SJSA1 (cell line): ENCODE measurements at places on chromosomes 12 and 14. TPM values are rescaled to one million over a fixed set of nuclear protein-coding genes. Genes with fewer than 3 reads are reported as not detected.

DNA sequence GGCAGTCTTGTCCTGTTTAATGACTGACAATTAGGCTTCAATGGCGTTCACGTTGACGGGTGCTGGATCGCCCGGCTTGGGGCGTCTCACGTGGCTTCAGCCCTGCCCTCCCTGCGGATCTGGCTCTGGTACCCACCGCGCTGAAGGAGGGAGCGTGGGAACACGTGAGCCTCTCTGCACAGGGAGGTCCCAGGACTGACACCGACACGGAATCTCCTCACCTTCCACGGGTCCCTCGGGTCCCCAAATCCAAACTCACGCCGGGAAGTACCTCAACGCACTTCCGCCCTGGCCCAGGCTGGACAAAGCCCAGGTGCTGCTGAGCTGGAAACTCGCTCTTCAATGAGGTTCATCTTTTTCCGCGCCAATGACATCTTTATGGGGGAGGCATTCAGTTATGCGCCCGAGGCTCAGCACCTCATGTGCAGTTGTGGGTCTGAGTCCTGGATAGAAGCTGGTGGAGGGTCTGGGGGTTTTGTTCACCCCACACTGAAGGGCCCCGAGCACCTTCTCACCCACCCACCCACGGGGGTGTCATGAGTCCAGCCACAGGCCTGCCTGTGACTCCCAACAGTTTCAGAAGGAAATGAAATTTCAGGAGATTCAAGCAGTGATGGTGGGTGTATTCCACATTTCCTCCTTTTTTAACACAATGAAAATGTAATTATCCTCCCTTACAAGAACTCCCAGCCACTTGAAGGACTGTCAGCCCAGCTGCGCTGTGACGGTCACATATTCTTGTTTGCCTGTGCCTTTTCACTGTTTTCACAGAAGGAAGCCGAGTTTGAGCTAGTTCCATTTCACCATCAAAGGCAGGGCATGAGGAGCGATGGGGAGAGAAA is 251.7 kb upstream of the SFSWAP start:
- no peaks in the 10 kb centered on the region for H3K27me3 ChIP-seq
- DNase-seq, result peak; percentile 22
- no peak overlapping the region for H3K27ac ChIP-seq
- no peaks in the 10 kb centered on the region for H3K4me1 ChIP-seq
- H3K36me3 ChIP-seq, result no peaks in the 10 kb centered on the region

DNA sequence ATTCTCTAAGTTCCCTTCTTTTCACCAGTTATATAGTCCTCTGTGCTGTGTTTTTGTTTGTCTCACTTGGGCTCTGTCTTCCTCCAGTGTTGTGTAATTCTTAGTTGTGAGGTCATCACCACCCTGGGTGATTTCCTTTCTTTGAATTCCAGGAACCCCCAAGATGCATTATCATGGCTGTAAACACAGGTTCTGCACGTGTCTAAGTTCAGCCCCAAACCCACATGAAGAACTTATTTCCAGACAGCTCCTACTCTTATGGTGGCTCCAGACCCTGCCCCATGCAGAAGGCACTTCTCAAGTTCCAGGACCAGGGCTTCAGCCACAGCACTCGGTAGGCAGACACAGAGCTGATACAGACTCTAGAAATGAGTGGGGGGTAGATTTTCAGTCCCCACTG is 560.5 kb downstream of the BCL11B start:
- no peak overlapping the region for H3K4me3 ChIP-seq
- H3K27ac ChIP-seq, result no peak overlapping the region; the same call in 1 of the 2 replicates
- H3K36me3 ChIP-seq, result no peaks in the 10 kb centered on the region
- H3K27me3 ChIP-seq, result no peaks in the 10 kb centered on the region

DNA sequence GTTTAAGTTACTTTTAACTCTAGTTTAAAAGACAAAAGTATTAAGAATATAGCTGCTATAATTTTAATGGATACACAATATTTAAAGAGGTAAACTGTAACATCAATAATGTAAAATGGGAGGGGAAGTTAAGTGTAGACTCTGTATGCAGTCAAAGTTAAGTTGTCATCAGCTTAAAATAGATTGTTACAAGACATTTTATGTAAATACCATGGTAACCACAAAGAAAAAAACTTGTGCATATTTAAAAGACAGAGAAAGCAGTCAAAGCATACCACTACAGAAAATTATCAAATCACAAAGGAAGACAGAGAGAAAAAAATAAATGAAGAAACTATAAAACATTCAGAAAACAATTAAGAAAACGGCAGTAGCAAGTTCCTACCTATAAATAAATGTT is 73.3 kb downstream of the CEP128 start:
- H3K36me3 ChIP-seq, result peaks cover 3% of the 10 kb centered on the region; the same call in 1 of the 2 replicates
- no peaks in the 10 kb centered on the region for H3K4me1 ChIP-seq
- no peaks in the 10 kb centered on the region for H3K27me3 ChIP-seq
- no peak for DNase-seq
- H3K27ac ChIP-seq, result no peak overlapping the region

DNA sequence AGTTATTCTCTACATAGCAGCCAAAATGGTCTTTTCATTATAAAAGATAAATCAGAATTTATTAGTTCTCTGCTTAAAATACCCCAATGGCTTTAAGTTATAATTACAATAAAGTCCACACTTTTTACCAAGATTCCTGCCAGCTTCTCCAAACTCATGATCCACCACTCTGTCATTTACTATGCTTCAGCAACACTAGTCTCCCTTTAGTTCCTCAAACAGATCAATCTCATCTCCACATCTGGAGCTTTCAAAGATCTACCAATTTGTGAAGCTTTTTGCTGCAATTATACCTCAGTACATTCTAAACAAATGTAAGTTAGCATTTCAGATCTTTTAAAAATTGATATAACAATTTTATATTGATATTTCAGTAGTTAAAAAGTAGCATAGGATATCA is 24.9 kb downstream of the CATSPERB start:
- no peaks in the 10 kb centered on the region for H3K4me1 ChIP-seq
- no peak overlapping the region for H3K27ac ChIP-seq

DNA sequence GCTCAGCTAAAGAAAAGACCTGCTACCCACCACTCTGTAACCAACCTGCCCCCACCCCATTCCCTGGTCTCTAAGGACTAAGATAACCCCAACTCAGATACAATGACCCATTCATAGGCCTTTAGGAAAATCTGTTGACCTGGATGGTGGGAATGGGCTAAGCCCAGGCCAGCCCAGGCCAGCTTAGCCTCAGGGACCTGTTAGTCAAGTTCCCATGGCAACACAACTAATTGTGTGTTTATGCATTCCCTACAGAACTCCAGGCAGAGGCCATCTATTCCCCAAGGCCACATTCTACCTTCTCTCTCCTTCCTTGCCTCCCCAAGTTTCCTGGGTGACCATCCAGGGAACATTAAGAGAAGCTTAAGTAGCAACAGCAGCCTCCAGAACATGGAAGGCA is 16.1 kb upstream of the KRT8 start:
- H3K4me3 ChIP-seq, result no peak overlapping the region
- no peaks in the 10 kb centered on the region for H3K36me3 ChIP-seq
- no peaks in the 10 kb centered on the region for H3K27me3 ChIP-seq
- H3K4me1 ChIP-seq, result peaks cover 18% of the 10 kb centered on the region
- no peak for DNase-seq

DNA sequence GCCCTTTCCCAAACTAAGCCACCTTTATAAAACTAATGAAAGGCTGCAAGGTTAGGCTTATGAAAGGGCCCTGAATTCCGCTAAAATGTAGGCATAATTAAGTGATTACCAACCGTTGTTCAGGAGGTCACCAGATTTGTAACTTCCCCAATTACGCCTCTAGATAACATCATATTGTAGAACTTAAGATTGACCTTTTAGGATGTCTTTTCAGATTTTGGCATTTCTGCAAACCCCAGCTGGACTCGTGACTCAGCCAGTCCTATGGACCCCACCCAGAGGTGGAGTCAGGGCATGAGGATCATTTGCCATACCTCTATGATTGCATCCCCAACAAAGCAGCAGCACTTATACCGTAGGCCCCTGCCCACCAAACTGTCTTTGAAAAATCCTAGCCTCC is 3.7 kb upstream of the LPCAT3 start:
- H3K27me3 ChIP-seq, result no peaks in the 10 kb centered on the region
- H3K36me3 ChIP-seq, result peaks cover 5% of the 10 kb centered on the region; the same call in 1 of the 2 replicates
- H3K27ac ChIP-seq, result no peak overlapping the region
- no peak for DNase-seq
- H3K4me1 ChIP-seq, result peaks cover 12% of the 10 kb centered on the region; the same call in 1 of the 2 replicates

DNA sequence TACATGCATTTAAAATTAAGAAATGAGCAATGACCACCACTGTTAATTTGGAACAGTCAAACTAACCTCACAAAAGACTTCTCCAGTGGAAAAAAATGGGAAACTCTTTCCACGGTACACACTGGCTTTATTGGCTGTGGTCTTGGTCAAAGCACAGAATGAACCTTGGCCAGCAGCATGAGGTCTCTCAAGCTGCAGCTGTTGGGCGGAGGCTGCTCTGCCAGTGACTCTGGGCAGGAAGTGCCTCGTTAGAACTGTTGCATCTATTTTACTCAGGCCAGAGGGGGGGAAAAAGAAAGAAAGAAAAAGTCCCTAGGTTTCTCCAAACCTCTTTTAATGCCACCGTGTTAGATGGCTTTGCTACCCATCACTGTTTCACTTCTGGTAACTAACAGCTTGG is 279.8 kb upstream of the DIO2 start:
- no peaks in the 10 kb centered on the region for H3K27me3 ChIP-seq
- no peak overlapping the region for H3K27ac ChIP-seq
- DNase-seq, result peak; percentile 11
- peaks cover 11% of the 10 kb centered on the region; the same call in 1 of the 2 replicates for H3K4me1 ChIP-seq
- H3K4me3 ChIP-seq, result no peak overlapping the region

DNA sequence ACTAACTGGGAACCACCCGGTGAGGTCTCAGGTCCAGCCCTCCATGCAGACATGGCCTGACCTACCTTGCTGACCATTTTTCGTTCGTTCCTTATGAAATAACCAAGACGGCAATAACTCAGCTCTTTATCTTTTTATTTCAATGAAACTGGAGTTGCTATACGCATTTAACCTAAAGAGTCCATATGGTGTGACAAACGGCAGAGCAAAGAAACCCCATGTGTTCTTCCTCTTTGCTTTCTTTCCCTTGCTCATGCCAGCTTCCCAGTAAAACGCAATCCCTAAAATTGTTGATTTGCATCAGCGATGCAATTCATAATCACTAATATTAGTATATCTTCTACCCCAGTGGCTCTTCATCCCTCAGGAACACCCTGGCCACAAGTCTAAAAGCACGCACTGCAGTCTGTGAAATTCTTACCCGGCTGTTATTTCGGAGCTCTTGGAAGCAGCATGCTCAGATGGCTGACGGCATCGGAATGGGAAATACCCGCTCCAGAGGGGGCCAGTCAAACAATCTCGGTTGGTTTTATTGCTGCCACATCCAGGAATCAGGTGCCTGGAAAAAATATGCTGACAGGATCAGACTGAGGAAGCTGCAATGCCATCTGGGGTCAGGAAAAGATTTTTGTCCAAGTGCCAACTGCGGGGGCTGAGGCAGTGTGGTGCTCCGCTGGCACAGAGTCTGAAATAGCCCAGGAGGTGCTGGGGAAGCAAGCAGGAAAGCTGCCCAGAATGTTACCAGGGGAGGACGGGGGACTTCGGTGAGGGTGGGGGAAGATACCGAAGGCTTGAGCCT is 28.2 kb upstream of the KCNA1 start:
- H3K27me3 ChIP-seq, result peaks cover 3% of the 10 kb centered on the region; the same call in 1 of the 2 replicates
- H3K36me3 ChIP-seq, result no peaks in the 10 kb centered on the region
- no peak overlapping the region for H3K4me3 ChIP-seq
- no peaks in the 10 kb centered on the region for H3K4me1 ChIP-seq
- no peak overlapping the region for H3K27ac ChIP-seq

GRCh38 chr14:68561531-68562007 is 231.3 kb downstream of the ZFP36L1 start:
- H3K27me3 ChIP-seq, result no peaks in the 10 kb centered on the region
- no peaks in the 10 kb centered on the region for H3K4me1 ChIP-seq
- H3K27ac ChIP-seq, result no peak overlapping the region
- H3K4me3 ChIP-seq, result no peak overlapping the region
- H3K36me3 ChIP-seq, result no peaks in the 10 kb centered on the region

- peaks cover 40% of the 10 kb centered on the region for H3K4me1 ChIP-seq
- H3K27me3 ChIP-seq, result no peaks in the 10 kb centered on the region
Observed at GRCh38 chr12:10363914-10364814, 25.7 kb downstream of the KLRK1 start.

GRCh38 chr12:104485651-104486362 is 29.1 kb downstream of the CHST11 start:
- no peaks in the 10 kb centered on the region for H3K36me3 ChIP-seq
- no peaks in the 10 kb centered on the region for H3K4me1 ChIP-seq
- no peak for DNase-seq
- no peak overlapping the region for H3K27ac ChIP-seq

GRCh38 chr14:65750906-65751305 is 338.4 kb downstream of the FUT8 start:
- DNase-seq, result no peak
- no peak overlapping the region for H3K4me3 ChIP-seq
- H3K4me1 ChIP-seq, result no peaks in the 10 kb centered on the region
- H3K27me3 ChIP-seq, result no peaks in the 10 kb centered on the region

GRCh38 chr12:95548056-95548538 is 3.2 kb downstream of the USP44 start:
- DNase-seq, result peak; percentile 20
- no peak overlapping the region for H3K27ac ChIP-seq
- peaks cover 7% of the 10 kb centered on the region for H3K4me1 ChIP-seq
- no peaks in the 10 kb centered on the region for H3K27me3 ChIP-seq
- peak overlapping the region; percentile 69 for H3K4me3 ChIP-seq

DNA sequence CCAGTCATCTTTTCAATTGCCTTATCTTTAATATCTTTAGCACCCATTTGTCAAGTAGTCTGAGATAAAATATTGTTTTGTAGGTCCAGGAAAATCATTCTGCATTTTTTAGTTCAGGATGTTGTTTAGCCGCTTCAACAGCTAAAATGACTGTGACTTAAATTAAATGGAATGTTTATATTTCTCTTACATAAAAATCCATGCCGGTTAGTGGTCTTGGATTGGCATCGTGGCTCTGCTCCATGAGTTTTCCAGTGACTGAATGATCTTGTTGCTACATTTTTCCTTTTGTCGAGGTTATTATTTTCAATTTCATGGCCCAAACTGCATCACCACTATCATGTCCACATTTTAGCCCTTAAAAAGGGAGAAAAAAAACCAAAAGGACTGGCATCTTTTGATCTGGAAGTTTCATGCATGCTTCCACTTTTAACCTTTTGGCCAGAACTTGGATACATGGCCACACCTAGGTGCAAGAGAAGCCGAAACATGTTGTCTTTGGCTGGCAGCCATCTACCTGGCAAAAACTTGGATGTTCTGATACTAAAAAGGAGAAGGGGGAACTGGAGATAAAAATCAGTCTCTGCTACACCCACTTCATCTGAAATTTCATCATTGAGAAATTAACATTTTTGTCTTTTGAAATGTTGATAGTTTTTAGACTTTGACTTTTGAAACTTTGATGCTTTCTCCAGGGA is 142.4 kb downstream of the OTOGL start:
- peaks cover 17% of the 10 kb centered on the region for H3K4me1 ChIP-seq
- H3K36me3 ChIP-seq, result no peaks in the 10 kb centered on the region
- no peaks in the 10 kb centered on the region for H3K27me3 ChIP-seq
- H3K27ac ChIP-seq, result peak overlapping the region; percentile 34
- no peak overlapping the region for H3K4me3 ChIP-seq

Gene TSPAN19
- not detected in 2 replicates for total RNA-seq

Gene MORN3
- 0.72 TPM in 1 of 2 replicates, not detected in the other for total RNA-seq

Gene IFNG-AS1
- not detected in 2 replicates for total RNA-seq
